ENCODE measurements at places on chromosomes 16 and 17.

- DNase-seq: peak; percentile 88
Observed at GRCh38 chr17:17641621-17642409, 39.4 kb upstream of the RAI1 start.

DNA sequence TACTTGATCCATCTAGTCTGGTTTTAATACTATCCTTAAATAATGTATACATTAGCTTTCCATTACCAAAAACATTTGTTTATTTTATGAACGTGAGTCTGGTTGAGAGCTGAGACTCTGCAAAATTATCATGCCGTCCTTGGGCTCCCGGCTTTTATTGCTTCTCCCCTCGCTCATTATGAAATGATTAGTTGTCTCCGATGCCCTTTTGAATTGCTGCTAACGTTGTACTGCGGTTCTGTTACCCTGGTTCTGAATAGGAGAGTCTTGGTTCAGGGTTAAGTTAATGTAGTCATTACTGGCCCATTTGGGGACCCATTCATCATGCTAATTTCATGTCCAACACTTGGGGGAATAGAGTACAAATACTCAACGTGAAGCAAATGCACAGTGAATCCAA is 12.8 kb downstream of the XYLT1 start:
- no peak for DNase-seq

GRCh38 chr16:58264961-58265479 is 29.8 kb downstream of the PRSS54 start:
- peak; percentile 86 for DNase-seq

- peak; percentile 39 for DNase-seq
Observed at GRCh38 chr17:45016823-45017222, 34.6 kb downstream of the DCAKD start.

GRCh38 chr17:34237458-34237857 is 17.6 kb upstream of the CCL2 start:
- DNase-seq: no peak

DNA sequence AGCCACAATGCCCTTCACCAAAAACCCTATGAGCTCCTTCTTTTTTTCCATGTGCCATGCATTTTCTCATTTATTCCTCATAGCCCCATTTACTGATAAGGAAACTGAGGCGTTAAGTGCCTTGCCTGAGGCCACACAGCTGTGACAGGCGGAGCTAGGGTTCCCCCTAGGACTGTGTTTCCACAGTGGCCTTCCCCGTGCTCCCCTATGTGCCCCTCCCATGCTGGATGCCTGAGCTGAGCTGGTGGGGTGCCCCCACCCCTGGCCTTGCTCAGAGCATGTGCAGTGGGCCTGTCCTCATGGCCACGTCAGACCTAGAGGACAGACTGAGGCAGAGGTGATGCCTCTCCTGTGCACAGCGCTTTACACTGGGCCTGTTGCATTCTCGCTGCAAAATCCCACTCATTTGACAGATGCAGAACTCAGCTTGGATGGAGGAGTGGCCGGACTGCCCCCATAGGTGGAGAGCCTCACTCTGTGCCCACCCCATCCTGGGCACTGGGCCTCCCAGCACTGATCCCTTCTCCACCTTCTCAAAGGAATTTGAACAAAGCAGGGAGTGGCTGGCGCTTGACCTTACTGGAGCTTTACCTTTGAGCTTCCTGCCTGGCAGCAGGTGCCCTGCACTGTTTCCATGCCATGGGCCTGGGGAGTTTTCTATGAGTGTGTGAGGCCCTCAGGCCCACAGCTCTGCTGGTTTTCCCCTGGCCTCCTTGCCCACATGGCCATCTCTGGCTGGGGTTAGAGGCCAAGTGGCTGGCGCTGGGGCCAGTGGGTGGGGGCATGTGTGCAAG is 2.6 kb downstream of the MAP2K3 start:
- peak; percentile 15 for DNase-seq

GRCh38 chr17:12545877-12546513 is 119.7 kb upstream of the MYOCD start:
- peak; percentile 53 for DNase-seq

- DNase-seq: no peak
Observed at GRCh38 chr16:51045794-51046193, 105.3 kb downstream of the SALL1 start.

- DNase-seq: no peak
Observed at GRCh38 chr17:19448341-19449268, 37.6 kb downstream of the RNF112 start.

GRCh38 chr16:19892902-19893301 is 8.3 kb upstream of the GPRC5B start:
- DNase-seq: no peak

DNA sequence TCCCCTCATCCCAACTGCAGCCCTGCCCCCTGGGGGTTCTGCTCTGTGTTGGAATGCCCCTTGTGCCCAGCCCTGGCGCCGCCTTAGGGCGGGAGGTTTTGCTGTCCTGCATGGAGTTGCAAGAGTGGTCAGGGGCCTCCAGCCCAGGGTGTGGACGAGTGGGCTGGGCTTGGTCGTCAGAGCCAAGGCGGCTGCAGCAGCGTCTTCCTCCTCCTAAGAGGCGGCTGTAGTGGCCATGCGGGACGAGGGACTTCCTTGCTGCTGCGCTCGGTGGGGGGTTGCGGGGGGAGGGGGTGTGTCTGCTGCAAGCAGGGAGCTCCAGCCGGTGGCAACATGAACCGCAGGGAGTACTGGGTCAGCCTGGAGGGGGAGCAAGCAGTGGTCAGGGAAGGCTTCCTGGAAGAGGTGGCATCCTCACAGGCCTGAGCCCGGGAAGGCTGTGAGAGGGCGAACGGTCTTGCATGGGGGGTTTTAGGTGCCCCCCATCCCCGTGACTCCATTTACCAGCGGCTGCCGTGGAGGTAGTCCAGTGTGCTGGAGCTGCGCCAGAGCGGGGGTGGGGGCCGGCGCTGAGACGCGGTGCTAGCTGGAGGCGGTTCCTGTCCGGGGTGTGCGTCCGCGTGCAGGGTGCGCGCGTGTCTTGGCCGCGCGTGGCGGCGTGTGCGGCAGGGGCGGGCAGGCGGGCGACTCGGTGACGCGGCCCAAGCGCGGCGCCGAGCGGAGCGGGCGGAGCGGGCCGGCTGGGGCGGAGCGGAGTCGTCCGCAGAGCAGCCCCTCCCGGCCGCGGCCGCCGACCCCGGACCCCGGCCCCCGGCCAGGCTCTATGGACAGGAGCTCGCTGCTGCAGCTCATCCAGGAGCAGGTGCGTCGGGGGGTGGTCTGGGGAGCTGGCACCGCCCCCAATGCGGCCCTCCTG is at the start of gene RHBDL1:
Gene RHBDL1 (plus strand): TSS at position 704 of the 916 bp plus-strand sequence. CDS start 120 bp downstream, at position 824.
- peak; percentile 49 for DNase-seq

GRCh38 chr16:82011199-82011641 is at the start of gene SDR42E1:
Gene SDR42E1, minus strand, starts transcription at chr16:82011470. Its CDS starts 10,612 bp downstream, at chr16:82000858.
- DNase-seq: no peak

DNA sequence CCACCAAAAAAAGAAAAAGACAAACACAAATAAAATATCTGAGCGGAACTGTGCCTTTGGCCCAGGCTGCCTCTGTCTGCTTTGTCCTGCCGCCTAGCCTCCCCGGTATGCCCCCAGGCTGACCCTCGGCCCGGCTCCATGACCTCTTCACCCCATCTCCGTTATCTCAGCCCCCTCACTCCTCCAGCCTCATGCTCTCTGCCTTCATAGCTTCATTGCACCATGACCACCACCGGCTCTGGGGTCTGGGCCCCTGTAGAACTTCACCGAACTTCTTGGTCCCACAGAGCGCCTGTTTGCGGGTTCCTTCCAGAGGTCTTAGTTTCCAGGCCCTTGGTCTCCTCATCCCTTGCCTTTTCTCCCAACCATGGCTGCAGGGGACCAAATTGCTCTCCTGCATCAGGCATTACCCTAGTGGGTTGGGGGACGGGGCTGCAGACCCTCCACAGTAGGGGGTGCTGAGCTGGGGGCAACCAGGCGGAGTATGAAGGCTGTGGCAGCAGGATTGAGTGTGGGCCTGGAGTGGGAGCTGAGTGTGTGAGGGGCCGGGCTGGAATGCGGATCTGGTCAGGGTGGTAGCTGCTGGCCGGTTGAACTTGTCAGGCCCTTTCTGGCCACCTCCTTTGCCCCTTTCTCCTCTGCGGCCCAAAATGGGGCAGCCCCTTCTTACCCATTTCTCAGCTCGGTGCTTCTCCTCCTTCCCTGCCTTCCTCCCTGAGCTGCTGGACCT is 6.9 kb downstream of the HIRIP3 start:
- DNase-seq: no peak

DNA sequence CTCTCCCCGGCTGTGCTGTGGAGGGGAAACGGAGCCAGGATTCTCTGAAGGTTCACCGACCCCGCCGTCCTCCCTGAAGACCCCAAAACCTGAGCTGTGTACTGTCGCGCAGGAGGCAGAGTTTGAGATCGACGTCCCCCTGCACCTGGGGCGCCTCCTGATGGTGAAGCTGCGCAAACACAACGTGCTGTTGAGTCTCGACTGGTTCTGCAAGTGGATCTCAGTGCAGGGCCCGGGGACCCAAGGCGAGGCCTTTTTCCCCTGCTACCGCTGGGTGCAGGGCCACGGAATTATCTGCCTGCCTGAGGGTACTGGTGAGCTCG is 62.6 kb upstream of the TEKT1 start:
- DNase-seq: no peak

DNA sequence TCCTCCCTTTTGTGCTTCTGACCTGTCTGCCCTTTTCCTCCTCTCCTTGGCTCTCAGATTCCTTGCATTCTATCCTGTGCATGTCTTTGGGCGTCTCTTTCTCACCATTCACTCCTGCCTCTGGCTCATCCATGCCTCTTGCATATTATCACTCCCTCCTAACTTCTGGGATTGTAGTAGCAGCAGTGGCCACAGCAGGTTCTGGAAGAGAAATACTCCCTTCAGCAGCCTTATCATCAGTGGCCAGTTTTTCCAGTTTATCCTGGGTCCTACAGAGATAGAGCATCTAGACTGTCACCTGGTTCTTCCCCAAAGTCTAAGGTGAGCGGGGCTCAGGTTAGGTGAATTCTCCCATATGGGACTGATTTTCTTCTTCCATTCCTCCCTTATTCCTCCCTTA is 354.0 kb upstream of the CCL2 start:
- no peak for DNase-seq

DNA sequence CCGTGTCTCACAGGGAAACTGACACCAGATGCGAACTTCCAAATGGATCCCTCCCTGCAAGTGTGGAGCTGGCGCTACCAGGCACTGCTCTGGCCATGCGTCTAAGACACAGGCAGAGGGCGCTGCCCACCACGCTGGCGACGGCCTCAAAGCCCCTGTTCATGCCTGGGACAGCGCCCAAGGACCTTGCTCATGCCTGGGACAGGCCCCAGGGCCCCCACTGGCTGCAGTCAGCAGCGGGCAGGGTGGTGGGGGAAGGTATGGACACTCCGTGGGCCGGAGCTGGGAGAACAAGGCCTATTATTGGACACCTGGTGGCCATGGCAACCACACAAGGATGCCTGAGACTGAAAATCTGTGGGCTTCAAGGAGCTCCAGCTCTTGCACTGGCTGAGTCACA is 8.8 kb downstream of the ZG16B start:
- DNase-seq: peak; percentile 74

DNA sequence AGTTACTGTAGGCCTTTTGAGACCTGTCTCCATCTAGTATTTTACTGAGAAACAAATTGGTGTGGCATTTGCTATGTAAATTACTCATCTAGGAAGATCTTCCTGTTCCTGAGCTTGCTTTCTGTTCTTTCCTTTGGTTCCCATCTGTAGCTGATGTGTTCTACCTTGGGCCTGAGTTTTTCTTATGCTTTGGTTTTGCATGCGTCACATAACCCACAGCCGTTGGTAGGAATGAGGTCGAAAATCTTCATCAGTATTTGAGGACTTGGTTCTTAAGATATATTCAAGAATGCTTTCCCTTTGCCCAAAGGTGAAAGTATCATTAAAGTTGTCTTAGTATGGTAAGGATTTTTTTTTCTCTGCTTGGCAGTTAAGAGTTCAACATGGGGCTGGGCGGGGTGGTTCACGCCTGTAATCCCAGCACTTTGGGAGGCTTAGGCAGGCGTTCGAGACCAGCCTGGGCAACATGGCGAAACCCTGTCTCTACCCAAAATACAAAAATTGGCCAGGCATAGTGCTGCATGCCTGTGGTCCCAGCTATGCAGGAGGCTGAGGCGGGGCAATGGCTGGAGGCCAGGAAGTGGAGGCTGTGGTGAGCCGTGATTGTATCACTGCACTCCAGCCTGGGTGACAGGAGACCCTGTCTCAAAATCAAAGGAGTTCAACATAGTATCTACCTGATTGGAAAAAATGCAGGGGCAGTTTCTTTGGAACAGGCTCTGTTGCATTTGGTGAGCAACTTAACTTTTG is 28.8 kb downstream of the IST1 start:
- DNase-seq: no peak

- peak; percentile 49 for DNase-seq
Observed at GRCh38 chr16:68041783-68042182, 18.7 kb downstream of the DUS2 start.

DNA sequence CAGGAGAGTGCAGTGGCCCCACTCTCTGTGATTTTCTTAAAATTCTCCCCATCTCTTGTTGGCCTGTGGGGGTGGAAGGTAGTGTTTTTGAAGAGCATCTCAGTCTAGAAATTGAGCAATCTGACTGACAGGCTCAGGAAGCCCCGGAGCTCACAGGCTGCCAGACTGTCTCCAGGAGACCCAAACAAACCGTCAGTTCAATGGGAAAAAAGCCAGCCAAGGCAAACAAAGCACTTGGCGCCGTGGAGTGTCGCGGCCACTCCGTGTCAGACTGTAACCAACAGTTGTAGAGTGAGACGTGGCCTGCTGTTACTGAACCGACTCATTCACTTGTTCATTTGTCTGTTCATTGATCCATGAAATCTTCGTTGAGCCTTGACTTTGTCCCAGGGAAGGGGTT is 33.7 kb downstream of the RGS9 start:
- no peak for DNase-seq

DNA sequence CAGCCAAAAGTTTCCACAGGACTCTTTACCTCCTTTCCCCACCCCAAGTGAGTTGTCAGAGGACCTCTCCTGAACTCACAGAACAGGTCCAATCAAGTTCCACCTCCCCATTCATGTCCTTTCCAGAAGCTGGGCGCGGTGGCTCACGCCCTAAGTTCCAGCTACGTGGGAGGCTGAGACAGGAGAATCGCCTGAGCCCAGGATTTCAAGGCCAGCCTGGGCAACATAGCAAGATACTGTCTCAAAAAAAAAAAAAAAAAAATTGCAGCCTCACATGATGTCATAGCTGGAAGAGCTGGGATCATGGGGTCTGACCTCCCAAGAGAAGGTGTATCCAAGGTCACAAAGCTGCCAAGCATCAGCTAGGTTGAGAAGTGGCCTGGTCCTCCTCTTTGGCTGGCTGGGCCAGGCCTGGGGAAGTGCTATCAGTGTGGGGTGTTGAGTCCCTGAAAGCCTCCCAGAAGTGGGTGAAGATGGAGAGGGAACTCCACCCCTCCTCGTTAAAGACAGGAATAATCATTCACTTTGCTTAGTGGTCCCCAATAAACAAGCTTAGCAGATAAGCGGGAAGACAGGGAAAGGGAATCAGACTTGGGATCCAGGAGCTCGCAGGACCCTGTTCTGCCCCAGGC is 5.5 kb upstream of the MNT start:
- DNase-seq: no peak

Data from NB4 (cell line).